ENCODE measurements at places on chromosomes 7 and 10.

DNA sequence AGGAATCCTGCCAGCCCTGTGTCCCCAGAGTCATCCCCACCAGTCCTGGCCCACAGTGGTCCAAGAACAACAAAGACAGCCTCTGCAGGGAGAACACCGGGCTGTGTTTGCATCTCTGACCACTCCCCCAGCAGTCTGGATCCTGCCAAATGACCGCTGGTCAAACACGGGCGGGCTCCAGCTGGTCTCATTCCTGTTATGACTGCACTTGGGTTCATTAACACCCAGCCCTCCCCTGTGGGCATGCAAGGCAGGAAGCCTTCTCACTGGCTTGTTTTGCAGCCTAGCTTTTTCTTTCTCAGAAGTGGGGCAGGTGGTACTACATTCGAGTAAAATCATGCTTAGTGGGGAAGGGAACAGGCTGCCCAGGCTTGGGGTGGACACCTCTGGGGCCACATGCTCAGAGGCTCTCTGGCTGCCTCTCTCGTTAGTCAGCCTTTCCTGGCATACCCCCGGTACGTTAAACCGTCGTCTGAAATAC lies 190.0 kb downstream of the PLXNA4 start:
- no peak for DNase-seq

DNA sequence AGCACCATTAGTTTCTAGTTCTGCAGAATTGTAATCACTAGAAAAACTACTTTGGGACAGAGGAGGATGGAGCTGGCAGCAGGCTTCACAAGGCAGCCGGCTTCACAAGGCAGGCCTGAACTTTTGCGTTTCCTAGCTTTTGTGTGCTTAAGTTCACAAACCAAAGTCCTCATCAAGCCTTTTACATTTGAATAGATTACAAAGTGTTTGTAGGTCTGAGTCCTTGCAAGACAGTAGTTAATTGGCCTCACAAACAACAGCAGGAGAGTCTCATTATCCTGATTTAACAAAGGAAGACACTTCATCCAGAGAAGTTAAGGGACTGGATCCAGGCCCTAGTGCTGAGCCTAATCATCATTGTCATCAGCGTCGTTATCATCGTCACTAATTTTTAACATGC lies 147.8 kb upstream of the AUTS2 start:
- DNase-seq = no peak

DNA sequence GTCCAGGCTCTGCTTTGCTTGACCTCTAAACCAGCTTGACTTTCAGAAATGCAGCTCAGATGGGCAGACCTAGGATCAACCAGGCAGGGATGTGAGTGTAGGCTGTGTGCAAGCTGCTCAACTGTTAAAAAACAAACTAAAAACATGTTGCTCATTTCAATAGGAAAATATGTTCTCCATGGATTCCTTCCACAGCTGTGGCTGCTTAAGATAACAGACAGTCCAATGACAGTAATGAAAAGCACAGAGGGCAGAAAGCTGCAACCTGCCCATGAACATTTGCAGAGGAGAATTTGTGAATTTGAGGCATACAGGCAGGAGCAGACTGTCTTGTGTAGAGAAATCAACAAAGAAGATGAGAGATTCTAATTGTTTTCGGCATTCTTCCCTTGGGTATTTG lies 534.2 kb downstream of the CCSER2 start:
- DNase-seq = no peak

DNA sequence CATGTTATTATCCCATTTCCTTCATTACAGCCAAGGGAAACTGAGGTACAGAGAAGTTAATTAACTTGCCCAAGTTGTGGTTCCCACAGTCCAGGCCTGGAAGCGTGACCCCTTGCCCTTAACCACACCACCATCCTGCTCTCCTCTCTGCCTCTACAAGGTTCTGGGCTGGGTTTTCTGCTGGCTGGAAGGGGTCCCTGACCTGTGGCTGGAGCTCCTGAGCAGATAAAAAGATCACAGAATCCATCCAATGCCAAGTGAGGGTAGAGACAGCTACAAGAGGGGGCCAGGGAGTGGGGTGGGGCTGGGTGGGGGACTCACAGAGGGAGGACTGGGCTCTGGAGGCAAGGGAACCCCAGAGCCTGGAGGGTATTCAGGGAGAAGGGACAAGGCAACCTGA lies 9.7 kb downstream of the ASB10 start:
- DNase-seq = no peak

- no peak for DNase-seq
Measured at GRCh38 chr7:139701908-139702307, 75.9 kb downstream of the HIPK2 start.

GRCh38 chr7:2109936-2110609 lies 122.7 kb downstream of the MAD1L1 start:
- peak; percentile 91 for DNase-seq

- peak; percentile 56 for DNase-seq
Measured at GRCh38 chr10:99461230-99461629, 30.8 kb upstream of the GOT1 start.

DNA sequence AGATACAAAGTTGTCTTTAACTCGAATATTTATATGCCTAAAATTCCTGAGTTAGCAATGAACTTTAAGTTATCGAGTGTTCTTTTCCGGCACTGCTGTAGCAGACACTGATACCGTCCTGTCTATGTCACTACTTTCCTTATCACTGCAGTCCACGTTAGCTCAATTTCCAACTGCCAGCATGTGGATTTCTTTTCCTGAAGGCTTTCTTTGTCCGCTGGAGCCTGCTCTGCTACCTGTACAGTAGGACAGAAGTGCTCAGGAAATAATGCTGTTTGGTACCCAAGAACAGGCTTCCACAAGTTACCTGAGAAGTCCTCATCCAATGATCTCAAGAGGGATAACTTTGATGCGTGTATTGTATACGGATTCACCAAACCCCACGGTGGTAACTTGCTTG lies 329.4 kb downstream of the NXPH1 start:
- DNase-seq = no peak

GRCh38 chr7:143480501-143480900 lies 2.8 kb downstream of the TAS2R41 start:
- DNase-seq = no peak

DNA sequence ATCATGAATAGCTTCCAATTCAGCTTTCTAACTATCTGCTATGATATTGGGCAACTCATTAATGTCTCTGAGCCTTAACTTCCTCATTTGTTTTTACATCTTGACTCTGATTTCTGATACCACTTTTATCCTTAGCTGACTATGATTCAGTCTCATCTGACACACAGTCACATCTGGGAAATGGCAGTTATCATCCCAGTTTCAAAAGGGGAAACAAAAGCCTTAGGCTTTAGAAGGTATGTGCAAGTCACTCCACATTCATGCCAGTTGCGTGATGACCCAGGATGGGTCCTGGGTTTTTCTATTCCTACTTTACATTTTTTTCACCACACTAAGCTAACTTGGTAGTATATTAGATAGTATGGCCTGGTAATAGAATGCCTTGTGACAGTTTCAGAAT lies 12.7 kb downstream of the SCIN start:
- no peak for DNase-seq

DNA sequence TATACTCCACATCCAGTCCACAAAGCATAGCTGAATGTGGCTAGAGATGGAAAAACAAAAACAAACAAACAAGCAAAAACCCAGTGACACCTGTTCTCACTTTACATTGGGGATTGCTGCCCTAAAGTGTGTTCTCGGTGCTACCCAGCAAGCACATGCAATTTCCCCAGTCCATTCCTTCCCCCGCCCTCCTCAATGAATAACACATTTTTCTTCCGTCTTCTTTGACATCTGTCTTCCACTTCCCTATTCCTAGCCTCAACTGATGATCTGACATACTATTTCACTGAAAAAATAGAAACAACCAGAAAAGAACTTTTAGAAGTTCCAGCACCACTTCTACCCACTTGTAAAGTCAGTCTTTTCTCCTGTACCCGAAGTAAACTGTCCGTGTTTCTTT lies 147.1 kb downstream of the MALRD1 start:
- no peak for DNase-seq

DNA sequence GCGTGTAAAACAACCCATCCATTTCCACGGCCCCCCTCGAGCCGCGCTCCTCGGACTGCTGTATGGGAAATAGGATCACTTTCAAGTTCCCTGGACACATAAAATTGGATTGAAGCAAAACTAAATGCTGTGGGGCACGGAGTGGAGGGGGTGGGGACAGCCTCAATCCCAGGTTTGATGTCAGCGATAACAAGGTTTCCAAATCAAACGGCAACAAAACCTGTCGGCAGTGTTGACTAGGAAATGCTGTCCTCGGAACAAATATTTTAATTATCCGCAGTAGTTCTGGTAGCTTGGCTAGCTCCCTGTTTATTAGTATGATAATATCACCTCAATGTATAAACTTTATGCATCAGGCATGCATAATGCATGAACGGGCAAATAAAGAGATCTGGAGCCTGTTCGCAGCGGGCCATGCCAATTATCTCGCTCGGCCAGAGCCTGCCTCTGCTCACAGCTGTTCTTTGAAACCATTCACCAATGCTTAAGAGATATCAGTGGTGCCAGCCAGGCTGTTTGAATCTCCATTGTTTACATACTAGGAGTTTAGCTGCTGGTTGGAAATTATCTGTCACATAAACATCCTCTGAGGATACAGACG lies 161.1 kb downstream of the PAXIP1 start:
- no peak for DNase-seq

GRCh38 chr7:37942934-37943610 lies 22.6 kb downstream of the EPDR1 start:
- DNase-seq = peak; percentile 61

DNA sequence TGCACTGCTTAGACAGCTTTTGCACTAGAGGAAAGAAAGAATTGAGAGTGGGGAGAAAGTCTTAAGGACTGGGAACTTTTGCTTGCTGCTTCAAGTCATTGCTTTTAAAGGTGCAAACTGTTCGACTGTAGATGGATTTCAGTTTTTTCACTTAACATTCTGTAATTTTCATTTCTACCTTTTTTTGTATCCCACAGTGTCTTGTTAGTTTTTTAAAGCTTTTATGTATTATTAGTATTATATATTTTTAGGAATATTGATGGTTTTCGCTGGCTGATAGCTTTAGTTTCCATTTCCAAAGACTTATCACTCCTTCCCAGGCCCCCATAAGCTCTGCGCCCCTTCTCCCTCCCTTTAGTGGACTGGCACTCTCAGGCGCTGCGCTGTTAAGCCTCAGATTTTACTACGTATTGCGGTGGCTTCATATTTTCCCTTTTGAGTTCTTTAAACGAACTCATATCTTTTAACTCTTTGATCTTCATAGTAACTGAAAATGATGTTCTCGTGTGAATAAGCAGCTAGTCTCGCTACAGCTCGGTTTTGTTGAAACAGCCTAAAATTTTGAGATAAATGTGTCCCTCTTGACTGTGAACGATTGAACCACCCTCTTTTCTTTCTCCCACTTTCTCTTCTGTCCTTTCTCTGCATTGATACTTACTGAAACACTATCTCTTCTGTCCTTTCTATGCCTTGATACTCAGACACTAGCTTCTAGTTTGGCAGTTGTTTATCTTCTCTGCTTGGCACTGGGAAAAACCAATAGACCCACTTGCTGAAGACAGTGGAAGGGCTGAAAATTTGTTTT lies 2.5 kb upstream of the ETV1 start:
- no peak for DNase-seq

- no peak for DNase-seq
Measured at GRCh38 chr10:70518695-70519094, 40.1 kb downstream of the PALD1 start.

GRCh38 chr10:4567637-4568036 lies 258.4 kb upstream of the AKR1E2 start:
- no peak for DNase-seq

DNA sequence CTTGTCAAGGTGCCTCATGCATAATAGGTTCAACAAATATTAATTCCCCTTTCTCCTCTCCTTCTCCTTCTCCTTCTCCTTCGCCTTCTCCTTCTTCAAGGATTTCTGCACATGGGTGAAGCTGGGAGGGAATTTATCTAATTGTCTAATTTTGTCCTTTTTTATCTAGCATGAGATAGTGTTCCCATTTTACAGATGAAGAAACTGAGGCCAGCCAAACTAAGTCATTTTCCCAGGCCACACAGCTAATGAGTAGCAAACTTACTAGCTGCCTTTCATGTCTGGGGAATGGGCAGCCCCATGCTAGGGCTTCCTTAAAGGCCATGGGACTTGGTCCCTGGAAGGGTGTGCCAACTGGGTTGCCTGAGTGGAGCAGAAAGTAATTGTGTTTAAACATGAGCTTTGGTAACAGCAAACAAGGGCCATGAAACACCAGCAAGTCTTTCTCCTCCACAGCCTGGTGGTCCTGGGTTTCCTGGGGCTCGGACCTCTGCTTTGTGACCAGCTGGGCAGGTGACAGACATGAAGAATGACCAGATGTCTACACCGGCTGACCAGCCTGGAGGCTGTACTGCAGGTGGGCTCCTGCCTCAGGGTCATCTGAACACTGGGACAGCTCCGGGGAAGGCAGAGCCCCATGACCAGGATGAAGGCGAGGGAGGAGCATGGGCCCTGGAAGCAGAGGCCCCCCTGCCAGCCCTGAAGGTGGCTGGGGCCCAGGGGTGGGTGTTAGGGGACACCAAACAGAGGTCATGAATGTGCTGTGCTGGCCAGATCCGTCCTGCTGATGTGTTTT lies 138.0 kb downstream of the PTPN20 start:
- DNase-seq = no peak

DNA sequence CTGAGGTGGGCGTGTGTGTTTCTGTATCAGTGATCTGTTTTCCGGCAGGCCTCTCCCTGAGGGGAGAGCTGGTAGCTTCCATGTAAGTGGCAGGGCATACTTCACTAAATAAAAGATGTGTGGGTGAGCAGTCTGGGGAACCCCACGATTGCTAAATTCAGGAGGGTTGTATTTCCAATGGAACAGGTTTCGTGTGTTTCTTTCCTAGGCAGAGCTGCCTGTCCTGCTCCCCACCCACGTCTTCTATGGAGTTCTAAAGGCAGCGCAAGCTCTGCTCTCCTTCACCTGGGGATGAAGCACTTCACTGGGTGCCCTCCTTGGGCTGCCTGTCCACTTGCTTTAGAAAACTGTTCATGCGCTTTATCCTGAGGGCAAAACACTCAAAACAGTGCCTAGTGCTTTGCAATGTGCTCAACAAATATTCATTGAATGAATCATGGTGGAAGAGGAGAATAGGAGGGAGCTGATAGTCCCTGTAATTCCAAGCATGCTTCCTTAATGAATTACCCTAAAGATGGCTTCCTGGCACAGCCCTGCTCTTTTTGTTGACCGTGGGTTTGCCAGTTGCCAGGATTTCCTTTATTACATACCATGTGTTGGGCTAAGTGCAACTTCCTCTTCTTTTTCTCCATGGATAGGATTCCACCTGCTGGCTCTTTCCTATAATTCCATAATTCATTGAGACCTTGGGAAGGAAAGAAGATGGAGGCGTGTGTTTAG lies 50.6 kb upstream of the SRPK2 start:
- DNase-seq = peak; percentile 88

DNA sequence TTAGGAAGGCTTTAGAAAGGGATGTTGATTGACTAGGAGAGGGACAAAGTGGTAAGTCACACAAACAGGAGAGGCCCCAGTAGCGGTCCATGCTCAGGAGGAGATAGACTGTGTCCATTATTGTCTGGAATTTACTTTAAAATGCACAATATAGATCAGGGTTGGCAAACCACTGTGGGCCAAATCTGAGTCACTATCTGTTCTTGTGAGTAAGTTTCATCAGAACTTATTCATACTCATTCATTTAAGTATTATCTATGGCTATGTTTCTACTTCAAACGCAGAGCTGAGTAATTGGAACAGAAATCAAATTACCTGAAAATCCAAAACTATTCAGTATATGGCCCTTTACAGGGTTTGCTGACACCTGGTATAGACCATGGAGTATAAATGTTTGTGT lies 166.5 kb downstream of the COL28A1 start:
- DNase-seq = no peak

- no peak for DNase-seq
Measured at GRCh38 chr10:112382515-112383235, 8.8 kb downstream of the ACSL5 start.

GRCh38 chr7:10648289-10648688 lies 325.4 kb upstream of the PHF14 start:
- no peak for DNase-seq
